ENCODE measurements at places on chromosomes 7 and 10.

- peak; percentile 71 for DNase-seq
Measured at GRCh38 chr10:6220418-6221191, 17.9 kb downstream of the PFKFB3 start.

DNA sequence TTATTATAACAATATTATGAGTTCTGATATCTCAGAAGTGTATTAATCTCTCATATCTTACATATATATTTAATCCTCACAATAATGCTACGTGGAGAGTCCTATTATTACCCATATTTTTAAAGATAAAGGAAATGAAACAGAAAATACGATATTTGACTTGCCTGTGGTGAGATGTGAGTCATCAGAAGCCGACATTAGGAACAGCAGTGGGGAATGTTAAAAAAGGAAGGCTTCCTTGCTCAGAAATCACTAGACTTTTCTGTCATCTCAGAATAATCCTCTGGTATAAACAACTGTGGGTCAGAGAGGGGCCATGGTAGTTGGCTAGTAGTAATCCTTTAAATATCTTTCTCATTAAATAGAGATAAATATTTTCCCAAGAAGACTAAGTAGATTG, 402.3 kb upstream of the PCDH15 start:
- no peak for DNase-seq

DNA sequence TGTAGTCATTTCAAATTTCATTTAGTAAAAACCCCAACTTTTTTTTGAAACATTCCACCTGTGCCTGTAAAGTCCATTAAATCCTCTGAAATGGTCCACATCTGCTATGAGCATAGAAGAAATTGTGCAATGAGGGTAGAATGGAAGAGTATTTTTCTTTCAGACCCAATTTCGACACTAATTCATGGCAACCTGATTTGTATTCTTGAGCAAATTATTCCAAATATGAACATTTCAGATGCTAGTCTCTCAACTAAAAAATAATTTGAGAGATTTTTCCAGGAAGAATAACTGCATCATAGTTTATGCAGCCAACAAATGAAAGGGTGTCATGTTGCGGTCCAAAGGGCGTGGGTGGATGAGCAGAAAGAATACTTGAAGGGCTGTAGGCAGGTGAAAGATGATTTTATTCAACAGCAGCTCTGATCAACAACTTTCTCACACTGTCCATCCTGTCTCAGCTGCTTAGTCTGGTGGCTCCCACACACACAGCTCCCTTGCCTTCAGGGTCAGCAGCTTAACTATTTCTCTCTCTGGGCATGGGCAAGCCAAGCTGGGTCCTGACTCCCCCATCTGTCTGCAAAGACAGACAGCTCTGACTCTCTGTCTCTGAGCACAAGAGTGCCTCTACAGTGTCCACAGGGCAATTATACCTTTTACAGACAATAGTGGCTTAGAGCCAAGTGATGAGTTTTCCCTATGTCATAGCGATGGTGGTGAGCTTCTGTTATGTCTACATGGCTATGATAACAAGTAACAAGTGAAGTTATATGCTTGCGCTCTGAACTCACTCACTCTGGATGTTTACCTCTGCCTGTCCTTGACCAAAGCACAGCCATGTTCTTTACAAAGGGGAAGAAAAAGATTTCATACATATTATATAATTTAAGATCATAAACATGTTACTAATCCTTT, 11.5 kb downstream of the STEAP2 start:
- peak; percentile 50 for DNase-seq

- DNase-seq: no peak
Measured at GRCh38 chr7:148607151-148607661, 16.6 kb downstream of the C7orf33 start.

DNA sequence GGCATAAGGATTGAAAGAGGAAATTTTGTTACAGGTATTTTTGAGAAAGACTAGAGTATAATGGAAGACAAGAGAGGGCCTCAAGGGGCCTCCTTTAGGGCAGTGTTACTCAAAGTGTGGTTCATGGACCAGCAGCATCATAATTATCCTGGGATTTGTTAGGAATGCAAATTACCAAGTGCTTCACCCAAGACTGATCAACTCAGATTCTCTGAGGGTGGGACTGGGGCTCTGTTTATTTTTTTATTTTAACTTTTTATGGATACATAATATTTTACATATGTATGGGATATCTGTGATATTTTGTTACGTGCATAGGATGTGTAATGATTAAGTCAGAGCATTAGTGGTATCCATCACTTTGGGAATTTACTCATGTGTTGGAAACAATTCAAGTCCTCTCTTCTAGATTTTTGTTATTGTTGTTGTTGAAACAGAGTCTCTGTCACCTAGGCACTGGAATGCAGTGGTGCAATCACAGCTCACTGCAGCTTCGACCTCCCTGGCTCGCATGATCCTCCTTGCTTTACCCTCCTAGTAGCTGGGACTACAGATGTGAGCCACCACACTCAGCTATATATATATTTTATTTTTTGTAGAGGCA, 2.2 kb upstream of the KCTD7 start:
- no peak for DNase-seq

- no peak for DNase-seq
Measured at GRCh38 chr7:56019501-56019900, 31.7 kb downstream of the PSPH start.

- no peak for DNase-seq
Measured at GRCh38 chr10:117609095-117609795, 66.7 kb downstream of the EMX2 start.

DNA sequence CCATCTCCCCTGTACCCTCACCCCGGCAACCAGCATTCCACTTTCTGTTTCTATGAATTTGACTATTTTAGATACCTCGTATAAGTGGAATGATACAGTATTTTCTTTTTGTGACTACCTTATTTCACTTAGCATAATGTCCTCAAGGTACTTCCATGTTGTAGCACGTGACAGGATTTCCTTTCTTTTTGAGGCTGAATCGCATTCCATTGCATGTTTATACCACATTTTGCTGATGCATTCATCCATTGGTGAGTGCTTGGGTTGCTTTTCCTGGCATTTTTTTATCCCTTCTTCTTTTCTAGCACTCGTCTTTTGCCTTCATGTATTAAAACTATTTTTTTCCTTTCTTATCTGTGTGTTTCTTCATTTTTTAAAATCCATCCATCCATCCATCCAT, 22.3 kb upstream of the EXOC6 start:
- DNase-seq: no peak

Data from aorta (tissue), 5 donors.